Activated CD4-positive, alpha-beta T cell treated with anti-CD3 and anti-CD28 coated beads, Interleukin-10, Interleukin-2, amounts not matched to agents 100 ng/mL and 50 ng/mL, durations not matched to agents 16 hours and 8 hours (primary cell): ENCODE measurements at places on chromosomes 3 and 15.

DNA sequence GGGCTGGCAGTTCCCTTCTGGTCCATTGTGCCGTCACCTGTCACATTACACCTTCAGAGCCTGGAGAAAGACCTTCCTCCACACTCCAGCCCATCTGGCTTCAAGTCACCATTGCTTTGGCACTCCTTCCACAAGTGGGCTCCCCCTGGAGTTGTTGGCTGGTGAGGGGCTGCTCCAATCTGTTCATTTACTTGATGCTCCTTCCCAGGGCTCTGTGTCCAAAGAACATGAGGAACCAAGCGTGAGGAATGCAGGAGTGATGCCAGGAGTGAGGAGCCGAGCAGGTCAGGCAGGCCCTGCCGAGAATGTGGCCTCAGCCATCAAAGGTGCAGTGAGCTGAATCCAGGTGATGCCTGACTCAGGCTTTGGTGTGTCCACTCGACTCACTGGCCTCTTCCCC is 57.2 kb downstream of the OXNAD1 start:
- no peak for DNase-seq

DNA sequence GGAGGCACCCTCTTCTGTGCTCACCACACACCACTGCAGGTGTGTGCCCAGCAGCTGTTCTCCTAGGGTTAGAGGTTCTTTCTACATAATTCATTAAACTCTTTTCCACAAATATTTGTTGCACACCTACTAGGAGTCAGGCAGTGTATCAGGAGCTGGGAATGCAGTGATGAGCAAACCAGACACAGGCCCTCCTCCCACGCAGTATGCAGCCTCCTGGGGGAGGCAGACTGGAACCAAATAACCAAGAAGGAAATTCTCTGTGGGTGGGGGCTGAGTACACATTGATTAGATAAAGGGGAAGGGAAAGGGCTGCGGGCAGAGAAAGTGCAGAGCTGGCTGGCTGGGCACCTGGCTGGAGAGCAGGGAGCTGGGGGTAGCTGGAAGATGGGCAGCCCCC is 18.5 kb upstream of the C3orf22 start:
- DNase-seq, result no peak

DNA sequence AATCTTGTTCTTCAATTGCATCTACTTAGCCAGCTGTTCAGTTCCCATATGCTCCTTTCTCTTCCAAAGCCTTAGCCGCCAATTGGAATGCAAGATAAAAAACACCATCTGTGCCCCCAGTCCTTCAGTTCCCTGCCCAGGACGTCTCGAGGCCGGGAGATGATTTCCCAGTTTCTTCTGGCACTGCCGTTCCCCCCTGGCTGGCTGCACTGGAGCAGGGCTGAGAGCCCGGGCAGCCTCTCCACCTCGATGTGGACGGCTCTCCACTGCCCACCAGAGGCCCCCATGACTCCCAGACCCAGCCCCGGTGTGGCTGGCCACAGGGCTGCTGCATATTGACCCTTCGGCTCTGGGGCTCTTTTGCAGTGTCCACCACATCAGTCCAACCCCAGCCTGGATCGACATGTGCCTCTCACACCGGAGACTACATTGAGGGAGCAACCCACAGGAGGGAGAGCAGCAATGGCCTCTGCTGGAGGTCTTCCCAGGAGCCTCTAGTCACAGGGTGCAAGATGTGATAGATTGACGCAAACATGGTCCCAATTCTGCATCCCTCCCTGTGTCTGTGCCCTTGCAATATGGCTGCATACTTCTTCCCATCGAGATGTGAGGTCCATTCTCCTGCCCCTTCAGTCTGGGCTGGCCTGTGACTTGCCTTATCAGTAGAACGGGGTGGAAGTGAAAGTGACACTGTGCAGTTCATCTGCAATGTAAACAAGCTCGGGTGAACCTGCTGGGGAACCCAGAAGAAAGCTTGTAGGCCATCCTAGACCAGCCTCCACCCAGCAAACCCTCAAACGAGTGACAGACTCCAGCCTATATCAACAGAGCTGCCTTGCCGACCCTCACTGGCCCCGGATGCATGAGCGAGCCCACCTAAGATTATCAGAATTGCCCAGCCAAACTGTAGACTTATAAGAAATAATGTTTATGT is 52.3 kb upstream of the PRR20G start:
- no peak for DNase-seq

DNA sequence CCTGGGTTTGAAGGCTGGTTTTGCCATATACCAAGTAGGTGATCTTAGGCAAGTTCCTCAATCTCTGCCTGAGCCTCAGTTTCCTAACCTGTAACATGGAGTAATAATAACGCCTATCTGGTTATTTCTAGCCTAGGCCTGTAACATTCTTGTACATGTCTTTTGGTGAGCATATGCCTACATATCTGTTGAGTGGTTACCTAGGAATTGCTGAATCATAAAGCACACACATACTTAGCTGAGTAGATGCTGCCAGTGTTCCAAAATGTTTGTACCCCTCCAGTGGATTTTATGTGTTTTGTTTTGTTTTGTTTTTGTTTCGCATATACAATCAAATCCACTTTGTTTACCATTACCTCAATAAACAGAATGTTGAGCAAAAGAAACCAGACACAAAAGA is 17.4 kb upstream of the MFGE8 start:
- no peak for DNase-seq

GRCh38 chr15:67784090-67784781 is 41.1 kb upstream of the SKOR1 start:
- DNase-seq, result no peak

DNA sequence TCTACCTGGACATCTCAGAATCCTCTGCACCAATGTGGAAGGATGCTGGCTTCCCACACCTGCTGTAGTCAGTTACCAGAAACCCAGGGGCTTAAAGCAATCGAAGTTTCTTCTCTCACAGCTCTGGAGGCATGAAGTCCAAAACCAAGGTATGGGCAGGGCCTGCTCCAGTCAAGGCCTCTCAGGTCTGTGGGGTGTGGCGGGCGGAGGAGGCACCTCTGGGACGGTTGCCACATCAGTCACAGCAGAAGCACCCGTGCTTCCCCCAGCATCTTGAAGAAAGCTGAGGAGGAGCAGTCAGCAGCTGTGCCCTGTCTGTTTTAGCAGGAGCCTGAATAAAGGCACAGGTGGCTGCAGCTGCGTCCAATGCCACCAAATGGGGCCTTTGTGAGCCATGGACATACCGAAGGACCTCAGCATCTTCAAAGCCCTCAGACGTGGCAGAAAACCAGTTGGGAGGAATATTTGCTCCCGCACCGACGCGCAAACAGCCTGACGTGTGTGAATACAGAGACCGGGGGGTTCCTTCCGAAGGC is 68.9 kb downstream of the TFRC start:
- no peak for DNase-seq

DNA sequence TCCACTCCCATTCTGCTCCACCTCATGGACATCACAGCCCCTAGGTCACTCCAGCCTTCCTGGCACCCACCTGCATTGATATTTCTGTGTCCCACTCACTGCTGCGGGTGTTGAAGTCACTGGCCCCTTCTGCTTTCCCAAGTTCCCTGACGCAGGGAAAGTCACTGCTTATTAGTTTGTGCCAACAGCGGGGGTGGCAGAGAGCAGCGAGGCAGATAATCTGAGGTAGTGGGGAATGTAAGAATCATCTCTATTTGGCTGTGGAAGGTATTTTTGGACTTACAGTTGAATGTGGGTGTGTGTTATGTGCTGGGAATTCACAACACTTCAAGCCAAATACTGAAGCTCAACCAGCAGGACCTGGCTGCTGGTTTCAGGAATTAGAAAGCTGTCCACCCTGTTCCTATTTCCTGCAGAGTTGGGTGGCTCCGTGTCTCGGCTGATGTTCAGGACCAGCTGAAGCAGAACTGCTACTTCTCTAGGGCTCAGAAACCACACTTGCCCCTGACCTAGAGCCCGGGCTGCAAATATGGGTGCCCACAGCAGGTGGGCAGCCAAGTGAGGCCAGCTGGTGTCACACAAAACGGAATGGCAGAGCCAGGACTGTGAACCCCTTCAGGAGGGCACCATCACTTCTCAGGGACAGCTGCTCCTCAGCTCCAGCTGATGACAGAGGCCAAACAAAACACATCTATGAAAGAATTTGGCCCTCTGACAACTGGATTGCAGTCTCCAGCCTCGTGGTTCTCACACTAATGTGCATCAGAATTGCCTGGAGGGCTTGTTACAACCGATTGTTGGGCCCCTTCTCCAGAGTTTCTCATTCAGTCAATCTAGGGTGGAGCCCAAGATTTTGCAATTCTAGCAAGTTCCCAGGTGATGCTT is 57.7 kb downstream of the SEMA5B start:
- no peak for DNase-seq

- DNase-seq, result peak; percentile 94
Observed at GRCh38 chr3:122609798-122610559, 32.5 kb downstream of the PARP15 start.

DNA sequence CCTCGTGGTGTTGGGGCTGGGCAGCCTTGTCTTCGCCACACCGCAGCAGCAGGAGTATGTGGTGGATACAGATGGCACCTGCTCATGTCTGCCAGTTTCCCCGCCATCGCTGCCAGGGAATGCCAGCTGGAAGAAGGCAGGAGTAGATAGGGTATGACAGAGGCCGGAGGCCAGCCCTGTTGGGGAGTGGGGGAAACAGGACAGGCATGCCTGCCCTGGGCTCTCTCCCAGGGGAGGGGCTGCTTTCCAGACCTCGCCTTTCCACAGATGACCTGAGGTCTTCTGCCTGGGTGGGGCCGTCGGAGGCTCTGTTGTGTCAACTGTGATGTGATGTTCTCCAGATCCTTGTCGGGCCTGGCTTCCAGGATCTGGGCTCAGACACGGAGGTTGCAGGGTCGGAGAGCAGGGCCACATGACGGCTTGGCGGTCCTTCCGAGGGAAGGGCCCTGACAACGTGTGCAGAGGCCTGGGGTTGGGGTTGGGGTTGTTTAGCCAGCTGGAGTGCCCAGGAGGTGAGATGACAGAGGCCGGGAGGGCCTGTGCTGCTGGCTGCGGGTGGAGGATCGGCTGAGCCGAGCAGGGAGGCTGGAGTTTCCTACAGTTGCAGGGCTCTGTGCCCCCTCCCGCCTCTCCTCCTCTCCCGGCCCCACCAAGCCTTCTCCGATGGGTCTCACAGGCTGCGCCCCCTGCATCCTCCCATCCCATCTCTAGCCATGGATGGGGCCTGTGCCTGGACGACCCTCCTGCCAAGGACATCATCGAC is 102.0 kb downstream of the TBC1D2B start:
- DNase-seq, result no peak

- no peak for DNase-seq
Observed at GRCh38 chr3:195097331-195098255, 173.4 kb downstream of the XXYLT1 start.

- DNase-seq, result no peak
Observed at GRCh38 chr3:34725774-34726173, 913.6 kb upstream of the ARPP21 start.

- peak; percentile 82 for DNase-seq
Observed at GRCh38 chr15:75104804-75105557, 81.6 kb downstream of the PPCDC start.

DNA sequence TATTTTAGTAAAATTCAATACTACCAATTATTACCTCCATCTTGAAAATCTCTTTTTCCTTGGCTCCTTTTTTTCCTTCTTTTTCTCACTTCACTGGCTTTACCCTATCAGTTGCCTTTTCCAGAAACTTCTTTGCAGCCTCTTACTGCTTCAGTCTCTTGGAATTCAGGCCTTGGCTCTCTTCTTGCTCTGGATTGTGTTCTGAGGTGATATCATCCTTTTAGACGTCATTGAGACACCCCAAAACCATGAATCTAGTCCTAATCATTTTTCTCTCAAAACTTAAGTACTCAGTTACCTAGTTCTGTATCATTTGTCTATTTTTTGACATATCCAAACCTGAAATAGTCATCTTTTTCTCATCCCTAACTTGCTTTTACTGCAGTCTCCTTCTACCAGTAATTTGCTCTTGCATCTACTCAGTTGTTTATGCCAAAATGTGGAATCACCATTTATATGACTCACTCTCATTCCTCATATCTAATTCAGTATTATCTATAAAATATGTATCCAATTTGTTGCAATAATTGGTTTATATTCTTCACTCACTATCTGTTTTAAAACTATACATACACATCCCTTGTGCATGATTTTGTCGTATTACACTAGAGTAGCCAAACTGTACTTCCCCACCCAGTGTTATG is 703.2 kb upstream of the CCDC54 start:
- no peak for DNase-seq

DNA sequence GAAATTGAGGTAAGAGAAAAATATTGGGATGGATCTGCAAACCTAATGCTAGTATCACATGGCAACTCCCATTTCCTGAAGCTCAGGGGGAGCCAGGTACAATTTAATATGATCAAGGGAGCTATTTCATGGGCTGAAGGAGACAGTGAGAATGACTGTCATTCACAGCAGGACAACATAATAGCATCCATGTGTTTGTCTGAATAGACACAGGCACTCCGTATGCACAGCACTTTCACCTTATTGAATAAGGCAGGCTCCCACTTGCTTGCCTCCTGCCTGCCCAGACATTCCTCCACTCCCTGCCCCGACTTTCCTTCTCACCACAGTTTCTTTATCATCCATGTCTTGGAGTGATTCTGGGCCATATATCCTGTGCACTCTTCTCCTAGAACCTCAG is 156.6 kb upstream of the SLC24A5 start:
- no peak for DNase-seq

DNA sequence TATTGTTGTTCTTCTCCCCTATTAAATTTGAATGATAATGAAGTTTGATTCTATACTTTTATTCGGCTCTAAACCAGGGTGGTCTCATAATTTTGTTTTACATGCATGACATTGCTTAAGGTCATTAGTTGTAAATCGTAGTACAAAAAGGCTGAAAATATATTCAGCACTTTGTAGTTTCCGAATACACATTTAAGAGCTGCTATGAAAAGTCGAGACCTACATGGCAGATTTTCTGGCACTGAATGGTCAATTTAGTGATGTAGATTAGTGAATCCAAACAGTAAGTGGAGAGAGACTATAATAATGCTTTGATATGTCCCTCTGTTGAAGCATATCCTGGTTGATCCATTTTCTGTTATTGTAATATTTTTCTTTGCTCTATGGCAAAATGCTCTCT is 254.0 kb upstream of the SOX2 start:
- no peak for DNase-seq

DNA sequence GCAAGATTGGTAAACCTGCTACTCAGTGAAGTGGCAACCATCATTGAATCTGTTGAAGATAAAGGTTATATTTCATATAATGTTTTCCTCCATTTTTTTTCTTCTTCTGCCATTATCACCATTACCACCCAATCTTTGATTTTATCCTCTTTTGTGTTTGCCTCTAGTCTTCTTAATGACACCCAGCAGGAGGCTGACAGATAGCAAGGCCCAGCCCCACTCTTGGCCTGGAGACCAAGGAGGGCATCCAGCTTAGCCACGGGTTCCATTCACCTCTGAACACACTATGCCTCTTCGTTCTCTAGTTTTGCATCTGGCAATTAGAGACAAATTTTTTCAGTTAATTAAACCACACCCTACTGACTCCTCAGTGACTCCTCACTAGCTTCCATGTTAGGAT is 129.7 kb downstream of the TPRG1 start:
- no peak for DNase-seq

DNA sequence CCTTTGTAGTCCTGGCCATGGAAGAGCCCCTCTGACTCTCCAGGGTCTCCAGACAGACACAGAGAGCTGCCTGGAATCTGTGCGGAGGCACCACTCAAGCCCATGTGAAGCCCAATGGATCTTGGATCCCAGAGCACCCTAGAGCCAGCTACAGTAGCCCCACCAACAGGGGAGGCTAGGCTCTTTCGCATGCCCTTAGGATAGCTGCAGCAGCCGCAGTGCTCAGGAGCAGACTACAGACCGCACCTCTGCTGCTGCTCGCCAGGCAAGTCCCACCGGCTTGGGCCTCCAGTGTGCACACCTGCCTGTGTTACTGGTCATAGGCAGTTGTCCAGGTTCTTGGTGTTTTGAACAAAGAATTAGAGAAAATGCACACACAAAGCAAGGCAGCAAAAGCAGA is 131.6 kb downstream of the SPATA16 start:
- DNase-seq, result no peak

GRCh38 chr3:63875510-63875909 is 11.8 kb downstream of the ATXN7 start:
- DNase-seq, result no peak
